Activated T-helper 1 cell treated with Interleukin-2 at 50 U/mL for 16 hours (primary cell): ENCODE measurements at places on chromosomes 2 and 18.

- no peak for DNase-seq
Observed at GRCh38 chr2:230685178-230685577, 27.5 kb upstream of the CAB39 start.

- DNase-seq = no peak
Observed at GRCh38 chr2:24592441-24593100, 101.5 kb downstream of the NCOA1 start.

- no peak for DNase-seq
Observed at GRCh38 chr18:47108998-47109405, 41.3 kb downstream of the HDHD2 start.

GRCh38 chr2:37775908-37776250, 104.4 kb upstream of the CDC42EP3 start:
- no peak for DNase-seq

DNA sequence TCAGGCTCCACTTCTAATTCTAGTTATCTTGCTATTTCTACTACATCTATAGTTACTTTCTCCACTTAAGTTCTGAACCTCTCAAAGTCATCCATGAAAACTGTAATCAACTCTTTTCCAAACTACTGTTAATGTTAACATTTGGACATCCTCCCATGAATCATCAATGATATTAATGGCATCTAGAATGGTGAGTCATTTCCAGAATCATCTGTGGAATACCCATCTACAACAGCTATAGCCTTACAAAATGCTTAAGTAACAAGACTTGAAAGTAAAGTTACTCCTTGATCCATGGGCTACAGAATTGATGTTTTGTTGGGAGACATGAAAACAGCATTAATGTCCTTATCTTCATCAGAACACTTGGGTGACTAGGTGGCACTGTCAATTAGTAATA, 35.4 kb downstream of the BARD1 start:
- DNase-seq = no peak

DNA sequence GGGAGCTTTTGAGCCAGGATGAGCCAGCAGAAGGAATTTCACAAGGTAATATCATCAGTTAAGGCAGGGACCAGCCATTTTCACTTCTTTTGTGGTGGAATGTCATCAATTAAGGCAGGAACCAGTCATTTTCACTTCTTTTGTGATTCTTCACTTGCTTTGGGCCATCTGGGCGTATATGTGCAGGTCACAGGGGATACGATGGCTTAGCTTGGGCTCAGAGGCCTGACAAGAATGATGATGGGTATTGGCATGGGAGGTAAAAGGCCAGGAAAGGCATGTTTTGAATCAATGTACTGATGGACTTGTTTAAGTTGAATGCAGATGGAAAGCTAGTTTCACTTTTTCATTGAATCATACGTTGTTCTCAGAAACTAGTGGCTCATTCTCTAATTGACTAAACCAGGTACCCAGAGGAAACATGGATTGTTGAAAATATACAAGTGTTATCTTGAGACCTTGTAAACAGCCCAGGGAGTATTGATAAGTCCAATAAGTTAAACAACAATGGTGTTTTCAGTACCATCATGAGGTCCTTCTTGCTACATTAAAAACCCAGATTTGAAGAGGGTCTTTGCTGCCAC, 1672.5 kb upstream of the DDX18 start:
- DNase-seq = no peak

GRCh38 chr2:108634011-108634410, 85.3 kb upstream of the RANBP2 start:
- DNase-seq = no peak

DNA sequence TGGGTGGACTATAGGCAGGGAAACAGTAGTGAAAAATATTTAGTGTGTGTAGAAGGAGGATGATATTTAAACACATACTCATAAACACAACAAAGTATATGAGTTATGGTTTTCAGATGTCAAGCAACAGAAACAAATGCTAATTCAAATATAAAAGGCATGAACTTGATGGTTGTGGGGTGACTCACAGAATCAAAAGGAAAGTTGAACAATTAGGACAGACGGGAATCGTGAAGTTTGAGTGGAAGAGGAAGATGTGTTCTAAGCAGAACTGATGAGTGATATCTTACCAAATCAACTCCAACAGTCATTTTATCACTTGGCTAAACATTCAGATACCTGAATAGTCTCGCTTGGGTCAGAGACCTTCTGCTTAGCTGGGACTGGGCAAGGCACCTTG, 53.6 kb upstream of the ITGA6 start:
- DNase-seq = no peak

DNA sequence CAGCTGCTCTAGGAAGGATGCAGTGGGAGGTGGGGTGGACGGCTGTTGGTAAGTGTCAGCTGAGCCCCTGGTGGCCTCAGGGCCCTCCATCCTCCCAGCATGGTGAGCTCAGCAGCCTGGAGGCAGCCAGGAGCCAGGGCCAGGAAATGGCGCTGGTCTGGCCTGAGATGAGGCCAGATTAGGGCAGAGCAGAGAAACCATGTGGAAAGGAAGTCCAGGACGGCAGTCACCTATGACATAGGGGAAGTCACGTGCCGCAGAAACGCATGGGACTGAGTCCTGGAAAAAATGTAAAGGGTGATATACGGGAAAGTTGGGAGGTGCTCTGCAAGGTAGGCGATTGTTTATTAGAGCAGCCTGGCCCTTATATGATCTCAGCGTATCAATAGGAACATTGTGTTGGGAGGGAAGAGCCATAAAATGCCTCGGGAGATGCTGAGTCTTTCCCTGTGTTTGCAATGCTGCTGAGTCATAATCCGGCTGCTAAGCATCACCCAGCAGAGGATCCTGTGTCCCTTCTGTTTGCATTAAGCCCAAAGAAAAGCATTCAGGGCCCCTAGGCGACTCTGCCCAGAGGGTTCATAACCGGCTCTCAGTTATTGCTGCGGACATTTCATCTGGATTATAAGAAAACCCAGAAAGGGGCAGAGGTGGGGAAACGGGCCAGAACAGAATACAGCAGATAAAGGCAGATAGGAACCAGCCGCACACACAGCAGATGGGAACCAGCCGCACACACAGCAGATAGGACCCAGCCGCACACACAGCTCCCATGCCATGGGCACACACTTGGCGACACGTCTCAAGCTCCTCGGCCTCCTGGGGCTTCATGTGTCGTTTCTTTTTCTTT, 30.3 kb upstream of the B3GNT7 start:
- no peak for DNase-seq
